ENCODE measurements at places on chromosomes 4 and X. TPM values are rescaled to one million over a fixed set of nuclear protein-coding genes. Genes with fewer than 3 reads are reported as not detected.

GRCh38 chrX:15497865-15498264 is 2.7 kb upstream of the BMX start:
- H3K36me3 ChIP-seq: no peaks in the 10 kb centered on the region
- peaks cover 7% of the 10 kb centered on the region for H3K4me1 ChIP-seq

DNA sequence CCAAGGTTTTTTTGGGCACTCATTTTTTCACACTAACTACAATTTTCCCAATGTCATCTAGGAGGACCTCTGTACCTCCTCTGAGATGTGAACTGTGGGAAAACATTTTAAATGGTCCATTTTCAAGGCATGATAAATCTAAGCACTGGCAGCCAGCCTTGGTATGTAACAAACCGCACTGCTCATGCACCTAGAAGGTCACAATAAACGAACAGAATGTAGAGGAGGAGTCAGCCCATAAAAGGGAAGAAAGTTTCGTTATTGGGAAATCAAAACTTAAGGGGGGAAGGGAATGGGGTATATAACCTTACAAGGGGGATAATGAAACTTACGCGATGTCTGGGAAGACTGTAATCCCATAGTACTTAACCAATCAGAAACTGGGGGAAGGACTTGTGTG is 16.4 kb downstream of the COX18 start:
- no peak overlapping the region for H3K4me3 ChIP-seq
- DNase-seq: no peak
- H3K27ac ChIP-seq: no peak overlapping the region
- H3K4me1 ChIP-seq: peaks cover 10% of the 10 kb centered on the region

GRCh38 chr4:104163820-104164219 is 330.9 kb downstream of the CXXC4 start:
- H3K27me3 ChIP-seq: no peaks in the 10 kb centered on the region
- DNase-seq: no peak
- no peak overlapping the region for H3K27ac ChIP-seq
- H3K36me3 ChIP-seq: no peaks in the 10 kb centered on the region

SLC49A3 gene
- total RNA-seq: 0.72 TPM
